Thyroid gland (tissue), 4 donors: ENCODE measurements at places on chromosomes 11 and 22. TPM values are rescaled to one million over a fixed set of nuclear protein-coding genes. Genes with fewer than 3 reads are reported as not detected.
A peak's percentile ranks its signal among the peaks of the same experiment; 100 is the strongest.

DNA sequence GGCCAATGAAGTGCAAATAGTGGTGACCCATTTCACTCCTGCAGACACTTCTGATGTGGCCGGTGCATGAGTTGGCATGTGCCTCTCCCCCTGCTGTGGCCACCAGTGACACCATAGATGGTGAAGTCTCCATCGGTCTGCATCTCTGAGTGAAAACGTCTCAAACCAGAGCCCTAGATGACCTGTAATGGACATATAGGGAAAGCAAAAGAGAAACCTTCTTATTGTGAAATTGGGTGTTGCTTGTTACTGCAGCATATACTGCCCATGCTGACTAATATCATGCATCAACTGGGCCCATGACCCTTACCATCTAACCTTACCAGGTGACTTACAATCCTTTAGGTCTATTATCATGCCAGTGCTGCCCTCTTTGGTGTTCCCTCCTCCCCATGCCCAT is 11.7 kb upstream of the VPS37C start:
- H3K27me3 ChIP-seq: no peaks in the 10 kb centered on the region
- H3K4me1 ChIP-seq: no peaks in the 10 kb centered on the region
- no peak overlapping the region for H3K27ac ChIP-seq
- H3K4me3 ChIP-seq: no peak overlapping the region
- H3K36me3 ChIP-seq: no peaks in the 10 kb centered on the region

DNA sequence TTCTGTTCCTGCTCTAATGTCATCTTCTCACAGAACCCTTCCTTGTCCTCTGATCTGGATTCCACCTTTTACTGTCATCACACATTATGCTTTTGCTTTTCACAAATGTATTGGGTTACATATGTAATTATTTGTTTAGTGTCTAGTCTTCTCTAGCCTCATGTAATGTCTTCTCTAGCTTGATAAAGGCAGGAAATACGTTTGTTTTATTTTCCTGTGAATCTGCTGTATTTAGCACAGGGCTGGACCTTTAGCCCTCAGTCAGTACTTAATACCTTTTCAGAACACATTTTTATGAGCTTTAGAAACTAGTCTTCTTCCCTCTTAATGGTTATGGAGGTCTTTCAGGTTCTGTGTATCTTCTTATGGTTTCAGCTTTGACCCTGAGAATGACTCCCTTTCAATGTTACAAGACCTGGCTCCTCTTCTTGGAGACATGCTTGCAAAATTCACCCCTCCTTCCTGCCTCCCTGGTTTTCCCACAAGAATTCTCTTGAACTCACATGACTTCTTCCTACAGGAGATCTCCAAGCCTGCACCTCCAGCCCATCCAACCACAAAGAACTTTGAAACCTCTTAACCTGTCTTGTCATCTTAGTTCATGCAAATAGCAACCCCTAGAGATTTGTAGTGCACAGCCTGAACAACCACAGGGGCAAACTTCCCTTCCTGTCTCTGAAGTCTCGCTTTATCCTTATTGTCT is 132.7 kb upstream of the DDI1 start:
- DNase-seq: no peak
- no peak overlapping the region for H3K27ac ChIP-seq
- no peaks in the 10 kb centered on the region for H3K27me3 ChIP-seq

Gene INS
- total RNA-seq: not detected

Gene POLR3H
- total RNA-seq: 25.6 TPM

- H3K27me3 ChIP-seq: no peaks in the 10 kb centered on the region
- DNase-seq: no peak
- H3K36me3 ChIP-seq: no peaks in the 10 kb centered on the region
- no peak overlapping the region for H3K4me3 ChIP-seq
- H3K4me1 ChIP-seq: no peaks in the 10 kb centered on the region
These were observed 762.8 kb downstream of the FAM181B start for GRCh38 chr11:81970886-81971285.

DNA sequence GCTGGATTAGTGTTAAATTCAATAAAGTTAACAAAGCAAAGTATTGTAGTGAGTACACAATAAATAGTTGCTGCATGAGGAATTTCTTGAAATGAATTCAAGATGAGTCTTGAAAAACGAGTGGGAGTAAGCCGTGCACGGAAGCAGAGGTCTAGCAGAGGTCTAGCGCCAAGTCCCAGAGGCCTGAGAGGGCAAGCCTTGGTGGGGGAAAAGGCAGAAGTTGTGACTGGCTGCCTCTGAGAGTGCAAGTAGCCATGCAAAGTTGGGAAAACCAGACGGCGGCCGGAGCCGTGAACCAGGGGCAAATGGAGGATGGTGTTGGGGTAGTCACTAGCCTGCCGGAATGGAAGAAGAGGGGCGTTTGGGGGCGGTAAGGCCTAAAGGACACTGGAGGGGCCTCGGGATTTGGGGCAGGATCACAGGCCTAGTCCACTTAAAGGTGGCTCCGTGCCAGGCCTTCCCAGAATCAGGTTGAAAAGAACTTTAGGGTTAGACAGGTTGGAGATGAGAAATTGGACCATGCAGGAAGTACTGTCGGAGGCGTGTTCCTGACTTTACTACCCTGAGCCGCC is 379 bp upstream of the SLC3A2 start:
- peak overlapping the region; percentile 99 for H3K27ac ChIP-seq
- peaks cover 33% of the 10 kb centered on the region for H3K4me1 ChIP-seq
- peak; percentile 91 for DNase-seq

Gene NFRKB
- 72.4 TPM for total RNA-seq

DNA sequence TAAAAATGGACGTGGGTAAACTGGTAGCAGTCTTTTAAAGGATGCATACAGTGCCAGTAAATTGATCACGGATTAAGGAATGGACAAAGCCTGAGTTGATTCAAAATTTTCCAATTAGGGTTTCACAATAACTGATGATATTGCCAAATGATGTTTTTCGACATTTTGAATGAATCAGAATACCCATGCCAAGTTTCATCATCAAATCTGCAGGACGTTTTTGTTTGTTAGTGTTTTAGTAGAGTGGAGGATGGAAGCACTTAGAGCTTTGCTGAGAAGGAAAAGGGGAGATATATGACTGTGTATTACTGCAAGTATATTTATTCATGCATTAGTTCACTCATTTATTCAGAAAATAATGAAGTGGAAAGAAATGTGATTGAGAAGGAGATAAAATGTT is 78.3 kb downstream of the SLC17A6 start:
- no peak overlapping the region for H3K4me3 ChIP-seq
- H3K4me1 ChIP-seq: no peaks in the 10 kb centered on the region
- H3K27me3 ChIP-seq: no peaks in the 10 kb centered on the region
- no peak overlapping the region for H3K27ac ChIP-seq
- no peaks in the 10 kb centered on the region for H3K36me3 ChIP-seq
- DNase-seq: no peak

- peaks cover 10% of the 10 kb centered on the region for H3K4me1 ChIP-seq
- no peak overlapping the region for H3K4me3 ChIP-seq
- no peaks in the 10 kb centered on the region for H3K36me3 ChIP-seq
These were observed 15.9 kb upstream of the GRAMD4 start for GRCh38 chr22:46604306-46604690.

DNA sequence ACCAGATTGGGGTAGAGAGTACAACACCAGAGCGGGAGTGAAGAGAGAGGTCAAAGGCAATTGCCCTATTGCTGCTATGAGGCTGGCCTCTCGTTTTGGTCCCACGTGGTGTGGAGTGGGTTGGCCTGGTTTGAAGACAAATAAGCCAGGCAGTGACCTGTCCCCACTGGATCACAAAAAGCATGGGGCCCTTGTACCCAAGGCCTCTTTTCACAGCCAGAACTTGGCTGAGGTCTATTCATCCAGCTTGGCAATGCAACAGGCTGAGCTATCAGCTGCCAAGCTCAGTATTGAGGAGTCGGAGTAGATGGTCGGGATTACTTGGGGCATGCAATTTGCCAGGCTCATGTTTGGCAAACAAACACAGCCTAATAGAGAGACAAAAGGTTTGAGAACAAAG is 19.2 kb upstream of the GALNT18 start:
- H3K27me3 ChIP-seq: no peaks in the 10 kb centered on the region
- no peaks in the 10 kb centered on the region for H3K36me3 ChIP-seq
- H3K4me1 ChIP-seq: no peaks in the 10 kb centered on the region

GRCh38 chr11:61337706-61338470 is 4.9 kb downstream of the TKFC start:
- H3K27ac ChIP-seq: no peak overlapping the region
- H3K4me1 ChIP-seq: peaks cover 6% of the 10 kb centered on the region
- no peak for DNase-seq
- H3K27me3 ChIP-seq: no peaks in the 10 kb centered on the region
- no peak overlapping the region for H3K4me3 ChIP-seq

Gene RIC3
- 41.1 TPM for total RNA-seq

Gene SLC5A12
- not detected for total RNA-seq

DNA sequence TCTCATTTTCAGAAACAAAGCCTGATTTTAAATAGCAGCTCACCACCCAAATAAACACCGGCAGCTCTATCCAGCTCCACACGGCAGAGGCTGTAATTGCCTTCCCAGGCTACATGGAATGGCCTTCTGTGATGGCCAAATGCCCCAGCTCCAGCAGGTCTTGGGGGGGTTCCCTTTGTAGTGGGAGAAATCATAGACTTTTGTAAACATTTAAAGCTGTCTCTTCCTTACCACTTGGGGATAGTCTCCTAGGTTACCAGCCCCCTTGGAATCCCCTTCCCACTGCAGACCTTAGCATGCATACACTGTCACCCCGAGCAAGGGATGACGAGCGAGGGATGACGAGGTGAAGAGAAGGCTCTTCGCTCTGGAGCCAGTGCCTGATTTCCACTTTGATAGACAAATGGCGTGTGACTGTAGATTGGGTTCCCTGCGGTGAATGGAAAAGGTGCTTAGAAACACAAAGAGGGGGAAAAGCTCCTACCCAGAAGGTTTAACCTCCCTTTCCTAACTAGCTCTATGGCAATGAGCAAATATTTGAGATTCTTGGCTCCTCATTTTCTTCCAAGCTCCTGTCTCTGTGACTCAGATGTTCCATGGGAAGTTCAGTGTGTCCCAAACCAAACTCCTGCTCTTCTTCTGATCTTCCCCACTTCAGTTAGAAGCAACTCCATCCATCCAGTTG is 108.0 kb upstream of the CADM1 start:
- H3K27me3 ChIP-seq: no peaks in the 10 kb centered on the region
- H3K4me1 ChIP-seq: peaks cover 5% of the 10 kb centered on the region
- no peak overlapping the region for H3K4me3 ChIP-seq
- no peaks in the 10 kb centered on the region for H3K36me3 ChIP-seq
- no peak overlapping the region for H3K27ac ChIP-seq
- DNase-seq: no peak

- no peak for DNase-seq
- no peaks in the 10 kb centered on the region for H3K4me1 ChIP-seq
- no peak overlapping the region for H3K27ac ChIP-seq
- H3K36me3 ChIP-seq: no peaks in the 10 kb centered on the region
These were observed 661.9 kb downstream of the ETS1 start for GRCh38 chr11:127925475-127925874.

Gene HIKESHI
- total RNA-seq: 36.7 TPM

Gene ABCC8
- 10.9 TPM for total RNA-seq

DNA sequence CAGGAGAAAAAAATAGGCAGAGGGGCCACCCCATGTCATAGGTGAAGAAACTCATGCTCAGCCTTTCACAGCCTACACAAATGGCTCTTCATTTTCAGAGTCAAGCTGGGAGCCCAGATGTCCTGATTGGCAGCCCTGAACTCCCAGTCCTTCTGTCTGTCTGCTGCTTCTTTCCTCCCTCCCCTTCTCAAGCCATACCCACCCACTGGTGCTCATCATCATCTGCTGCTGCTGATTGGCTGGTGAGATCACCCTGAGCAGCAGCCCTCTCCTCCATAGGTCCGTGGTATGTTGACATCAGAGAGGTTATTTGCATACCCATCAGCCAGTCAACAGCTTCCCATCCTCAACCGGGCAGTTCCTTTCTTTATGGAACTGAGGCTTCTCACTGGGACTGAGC is 46.1 kb upstream of the PRDM11 start:
- no peak overlapping the region for H3K27ac ChIP-seq
- H3K36me3 ChIP-seq: no peaks in the 10 kb centered on the region
- H3K4me3 ChIP-seq: no peak overlapping the region
- no peak for DNase-seq

- no peak overlapping the region for H3K4me3 ChIP-seq
- no peaks in the 10 kb centered on the region for H3K4me1 ChIP-seq
- no peaks in the 10 kb centered on the region for H3K27me3 ChIP-seq
- no peak for DNase-seq
- H3K36me3 ChIP-seq: no peaks in the 10 kb centered on the region
These were observed 515.2 kb upstream of the TENM4 start for GRCh38 chr11:79956061-79956460.

Gene SPON1
- 14.9 TPM for total RNA-seq

Gene C11orf91
- not detected for total RNA-seq

GRCh38 chr11:67489885-67490726 is 7.3 kb downstream of the AIP start:
- H3K4me3 ChIP-seq: no peak overlapping the region
- H3K36me3 ChIP-seq: peaks cover 46% of the 10 kb centered on the region
- no peaks in the 10 kb centered on the region for H3K4me1 ChIP-seq

- H3K27ac ChIP-seq: peak overlapping the region; percentile 98
- peaks cover 24% of the 10 kb centered on the region for H3K36me3 ChIP-seq
- peaks cover 19% of the 10 kb centered on the region for H3K4me1 ChIP-seq
These were observed 1.7 kb upstream of the XBP1 start for GRCh38 chr22:28801845-28802594.

Gene ANO1
- 40.8 TPM for total RNA-seq

DNA sequence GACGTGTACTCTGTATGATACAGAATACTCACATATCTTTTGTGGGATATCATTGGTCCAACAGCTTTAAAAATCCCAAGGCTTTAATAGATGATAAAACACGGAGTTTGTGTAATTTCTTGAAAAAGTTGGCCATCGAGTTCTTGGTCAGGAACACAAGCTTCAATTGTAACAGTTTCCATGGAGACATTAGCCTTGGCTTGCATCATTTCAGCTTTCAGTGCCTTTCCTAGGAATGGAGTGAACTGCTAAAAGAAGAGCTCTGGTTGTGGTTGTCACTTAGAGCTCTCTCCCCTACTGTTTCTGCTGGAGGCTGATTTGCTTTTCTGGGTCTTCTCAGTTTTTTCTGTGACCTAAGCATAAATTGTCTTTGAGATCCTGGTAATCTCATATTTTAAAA is 14.2 kb downstream of the BMAL1 start:
- DNase-seq: no peak
- no peak overlapping the region for H3K4me3 ChIP-seq
- H3K4me1 ChIP-seq: peaks cover 22% of the 10 kb centered on the region
- no peaks in the 10 kb centered on the region for H3K27me3 ChIP-seq
- H3K36me3 ChIP-seq: no peaks in the 10 kb centered on the region
- no peak overlapping the region for H3K27ac ChIP-seq

- no peaks in the 10 kb centered on the region for H3K27me3 ChIP-seq
- H3K4me3 ChIP-seq: no peak overlapping the region
- no peak overlapping the region for H3K27ac ChIP-seq
- H3K4me1 ChIP-seq: no peaks in the 10 kb centered on the region
- no peak for DNase-seq
These were observed 62.0 kb downstream of the IGF2 start for GRCh38 chr11:2077061-2077802.

Gene SPI1
- 5.6 TPM for total RNA-seq

Gene MED15
- 65.1 TPM for total RNA-seq

DNA sequence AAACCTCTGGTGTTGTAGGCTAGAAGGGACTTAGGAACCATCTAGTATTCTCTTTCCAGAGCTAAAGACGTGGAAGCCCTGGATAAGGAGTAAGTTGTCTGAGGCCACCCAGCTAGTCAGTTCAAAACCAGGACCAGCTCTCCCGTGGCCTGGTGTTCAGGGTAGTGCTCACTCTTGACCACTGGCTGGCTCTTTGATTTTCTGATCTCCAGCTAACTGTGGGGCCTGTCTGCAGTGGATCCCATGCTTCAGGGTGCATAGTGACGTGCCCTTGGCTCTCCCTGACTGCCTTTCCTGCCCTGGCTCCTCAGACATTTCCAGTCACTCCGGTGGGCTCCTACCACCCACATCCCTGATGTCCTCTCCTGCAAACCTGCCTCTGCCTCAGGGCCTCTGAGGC is 1.3 kb downstream of the CLMP start:
- no peaks in the 10 kb centered on the region for H3K4me1 ChIP-seq
- H3K27ac ChIP-seq: no peak overlapping the region
- DNase-seq: no peak
